ENCODE measurements at places on chromosomes 1 and 21.

DNA sequence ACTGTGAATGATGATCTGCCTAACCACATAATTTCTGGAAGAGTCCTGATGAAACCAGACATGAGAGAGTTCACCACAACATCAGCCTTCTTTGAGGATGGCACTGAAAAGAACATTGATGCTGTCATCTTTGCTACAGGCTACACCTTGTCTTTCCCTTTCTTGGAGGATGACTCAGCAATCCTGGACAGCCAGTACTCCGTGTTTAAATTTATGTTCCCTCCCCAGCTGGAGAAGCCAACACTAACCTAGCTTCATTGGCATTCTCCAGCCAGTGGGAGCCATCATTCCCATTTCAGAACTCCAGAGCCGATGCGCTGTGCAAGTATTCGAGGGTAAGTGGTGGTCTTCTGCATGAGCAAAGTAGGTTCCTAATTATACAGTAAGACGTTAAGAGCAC lies 164.1 kb upstream of the POGK start:
- no peak for DNase-seq

- peak; percentile 41 for DNase-seq
Observed at GRCh38 chr1:47593013-47593568, 155.2 kb downstream of the FOXD2 start.

DNA sequence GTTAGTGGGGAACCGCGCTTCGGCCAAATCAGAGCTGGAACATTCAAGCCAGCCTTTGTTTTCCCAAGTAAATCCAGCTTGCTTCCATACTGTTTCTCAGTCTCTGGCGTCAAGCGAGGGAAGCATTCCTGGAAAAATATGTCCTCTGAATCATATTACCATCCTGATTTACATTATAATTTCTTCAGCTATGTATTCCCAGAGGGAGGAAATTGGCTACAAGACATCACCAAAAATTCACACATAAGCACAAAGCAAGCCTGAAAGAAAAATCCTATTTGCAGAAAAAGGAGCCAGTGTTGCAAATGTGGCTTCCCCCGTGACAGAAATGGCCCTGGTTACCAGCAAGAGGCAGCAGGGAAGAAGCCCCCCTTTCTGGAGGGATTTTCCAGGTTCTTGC lies 233.3 kb downstream of the KCNJ6 start:
- no peak for DNase-seq

DNA sequence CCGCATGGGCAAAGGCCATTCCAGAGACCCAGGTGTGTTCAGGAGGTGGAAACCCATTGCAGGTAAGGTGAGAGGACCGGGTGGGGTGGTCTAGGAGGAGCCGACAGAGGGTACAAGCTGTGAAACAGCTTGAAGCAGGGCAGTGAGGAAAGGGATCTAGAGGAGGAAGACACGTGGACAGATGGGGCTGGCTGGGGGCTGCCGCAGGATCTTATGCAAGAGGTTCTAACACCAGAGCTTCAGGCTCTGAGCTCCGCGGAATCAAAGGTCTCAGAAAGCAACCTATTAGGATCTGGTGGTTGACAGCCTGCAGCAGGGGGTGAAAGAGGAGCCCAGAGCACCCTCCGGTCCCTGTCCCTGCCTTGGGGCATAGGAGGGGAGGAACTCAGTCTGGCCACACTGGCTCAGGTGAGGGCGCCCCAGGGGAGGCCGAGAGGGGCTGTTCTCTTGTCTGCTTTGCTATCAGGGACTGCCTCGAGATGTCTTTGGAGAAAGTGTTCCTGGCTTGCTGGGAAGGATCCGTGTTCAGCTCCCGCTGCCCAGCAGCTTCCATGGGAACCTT lies 1.9 kb downstream of the TFF1 start:
- DNase-seq: no peak

DNA sequence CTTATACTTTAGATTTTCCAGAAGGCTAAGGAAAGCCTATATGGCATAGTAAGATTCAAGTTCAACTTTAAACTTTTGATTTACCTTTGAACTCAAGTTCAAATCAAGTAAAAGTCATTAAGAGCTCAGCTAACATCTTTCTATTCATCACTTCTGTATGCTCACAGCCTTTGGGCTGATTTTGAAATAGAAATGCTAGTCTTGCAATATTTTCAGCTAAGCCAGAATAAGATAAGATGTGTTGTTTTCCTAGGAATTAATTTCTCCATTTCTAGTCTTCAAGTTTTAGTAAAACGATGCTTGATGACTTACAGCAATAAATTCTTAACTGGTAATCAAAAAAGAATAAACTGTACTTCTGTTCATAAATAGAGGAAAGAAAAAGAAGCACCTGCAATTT lies 35.6 kb downstream of the ATP1B1 start:
- DNase-seq: no peak

- no peak for DNase-seq
Observed at GRCh38 chr1:181075766-181076350, 12.6 kb upstream of the IER5 start.

DNA sequence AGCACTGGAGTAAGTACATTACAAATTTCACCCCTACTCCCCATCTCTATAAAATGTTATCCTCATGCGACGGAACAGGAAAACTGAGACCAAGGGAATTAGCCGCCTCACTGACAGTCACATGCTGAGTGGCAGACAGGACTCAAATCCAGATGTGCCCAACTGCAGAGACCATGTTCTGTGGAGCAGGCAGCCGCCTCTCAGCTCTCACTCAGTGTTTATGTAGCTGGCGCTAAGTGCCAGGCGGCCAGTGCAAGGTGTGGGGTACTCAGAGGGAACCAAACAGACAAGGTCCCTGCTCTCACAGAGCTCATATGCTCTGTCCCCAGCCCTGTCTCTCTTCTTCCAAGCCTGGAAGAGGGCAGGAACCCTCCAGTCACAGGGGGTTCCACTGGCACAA lies 5.1 kb downstream of the CAPZB start:
- no peak for DNase-seq

- DNase-seq: no peak
Observed at GRCh38 chr1:28249013-28249865, 10.1 kb upstream of the SESN2 start.

- no peak for DNase-seq
Observed at GRCh38 chr21:41660748-41661147, 106.1 kb downstream of the RIPK4 start.

GRCh38 chr1:207336559-207337467 lies 15.3 kb downstream of the CD55 start:
- no peak for DNase-seq

GRCh38 chr1:234519506-234519905 lies 40.5 kb upstream of the TARBP1 start:
- DNase-seq: no peak

- DNase-seq: no peak
Observed at GRCh38 chr1:31871703-31872102, 55.9 kb upstream of the SPOCD1 start.

- DNase-seq: no peak
Observed at GRCh38 chr1:16922466-16922865, 735 bp downstream of the CROCC start.

DNA sequence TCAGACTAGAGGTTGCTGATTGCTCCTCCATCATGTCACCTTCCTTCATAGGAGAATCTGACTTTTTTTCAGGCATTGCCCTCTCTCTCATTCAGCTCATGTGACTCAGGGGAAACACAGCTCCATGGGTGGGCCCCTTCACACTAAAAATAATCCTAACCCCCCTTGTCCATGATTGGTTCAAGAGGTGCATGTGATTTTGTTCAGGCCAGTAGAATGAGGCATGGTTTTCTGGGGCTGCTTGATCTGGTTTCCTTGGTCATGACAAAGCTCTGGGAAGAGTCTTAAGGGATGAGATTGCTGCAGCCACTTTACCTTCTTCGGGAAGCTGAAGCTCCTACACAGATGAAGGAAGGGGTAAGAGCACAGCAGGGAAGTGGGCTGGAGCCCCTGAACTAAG lies 56.3 kb downstream of the SPAG17 start:
- DNase-seq: no peak

- peak; percentile 94 for DNase-seq
Observed at GRCh38 chr1:8026153-8026975, at the start of gene ERRFI1. Gene ERRFI1, minus strand, starts transcription at chr1:8026309. Its CDS starts 10,690 bp downstream, at chr1:8015619.

GRCh38 chr1:210310562-210311153 lies 18.0 kb upstream of the HHAT start:
- no peak for DNase-seq

- no peak for DNase-seq
Observed at GRCh38 chr1:72284084-72284347, 1.7 kb upstream of the NEGR1 start.

- DNase-seq: peak; percentile 58
Observed at GRCh38 chr1:155166471-155167165, 6.5 kb downstream of the KRTCAP2 start.

- DNase-seq: no peak
Observed at GRCh38 chr21:42039911-42040351, 29.8 kb upstream of the ZBTB21 start.

DNA sequence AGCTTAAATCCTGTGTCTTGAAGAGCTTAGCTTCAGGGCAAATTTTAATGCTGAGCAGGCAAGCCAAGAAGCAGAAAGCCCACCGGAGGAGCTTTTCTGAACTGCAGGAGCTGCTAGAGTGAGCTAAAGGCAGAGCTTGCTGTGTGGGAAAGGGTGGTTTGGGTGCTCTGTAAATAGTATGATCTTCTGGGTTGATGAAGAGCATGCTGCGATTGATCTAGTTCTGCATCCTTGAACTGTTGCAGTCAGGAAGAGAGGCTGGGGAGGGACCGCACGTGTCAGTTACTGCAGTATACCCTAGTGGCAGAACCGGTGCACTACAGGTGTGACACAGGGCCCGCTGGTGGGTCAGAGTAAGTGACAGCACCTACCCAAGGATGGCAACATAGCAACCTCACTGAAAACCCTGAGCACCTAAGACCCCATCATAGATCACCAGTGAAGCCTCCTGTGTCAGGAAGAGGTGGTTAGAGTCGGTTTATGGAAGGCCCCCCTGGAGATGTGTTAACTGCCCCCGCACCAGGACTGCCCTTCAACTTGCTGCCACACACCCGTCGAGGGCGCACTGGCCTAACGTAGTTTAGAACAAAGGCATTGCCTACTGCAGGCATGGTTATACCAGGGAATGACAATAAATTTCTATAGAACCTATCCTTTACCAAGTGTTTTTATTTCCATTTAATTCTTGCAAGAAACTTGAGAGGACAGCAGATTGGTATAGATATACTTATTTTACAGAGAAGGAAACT lies 146.0 kb upstream of the KIAA0040 start:
- no peak for DNase-seq

- no peak for DNase-seq
Observed at GRCh38 chr1:14600405-14601112, 2.1 kb downstream of the KAZN start.

GRCh38 chr1:96820107-96820506 lies 98.5 kb downstream of the PTBP2 start:
- no peak for DNase-seq

DNA sequence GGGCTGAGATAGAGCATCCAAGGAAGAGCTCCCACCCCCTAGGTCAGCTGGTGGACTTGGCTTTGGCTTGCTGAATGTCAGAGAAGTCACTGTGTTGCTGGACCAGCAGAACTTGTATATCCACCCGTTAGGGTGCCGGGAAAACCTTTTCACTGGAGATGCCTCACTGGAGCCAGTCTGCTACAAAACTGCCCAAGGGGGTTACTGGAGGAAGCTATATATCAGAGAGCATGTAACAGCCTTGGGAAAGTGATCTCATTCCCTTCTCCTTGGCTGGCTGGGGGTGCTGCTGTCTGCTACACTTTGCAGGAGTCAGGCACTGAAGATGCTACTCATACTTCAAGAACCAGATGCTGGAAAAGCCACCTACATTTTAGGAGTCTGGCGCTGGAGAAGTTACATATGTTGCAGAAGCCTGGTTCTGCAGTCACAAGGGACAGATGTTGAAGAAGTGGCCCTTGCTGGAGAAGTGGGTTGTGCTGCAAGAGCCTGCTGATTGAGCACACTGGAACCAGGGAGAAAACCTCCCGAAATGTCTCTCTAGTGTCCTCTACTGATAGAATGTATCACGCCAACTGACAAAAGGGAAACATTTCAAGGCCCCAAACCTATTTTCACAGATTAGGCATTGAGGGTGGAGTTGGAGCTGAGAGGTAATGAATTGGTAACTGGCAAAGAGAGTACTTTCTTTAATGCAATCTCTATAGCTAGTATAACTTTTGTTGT lies 250.6 kb downstream of the SPATA17 start:
- no peak for DNase-seq

DNA sequence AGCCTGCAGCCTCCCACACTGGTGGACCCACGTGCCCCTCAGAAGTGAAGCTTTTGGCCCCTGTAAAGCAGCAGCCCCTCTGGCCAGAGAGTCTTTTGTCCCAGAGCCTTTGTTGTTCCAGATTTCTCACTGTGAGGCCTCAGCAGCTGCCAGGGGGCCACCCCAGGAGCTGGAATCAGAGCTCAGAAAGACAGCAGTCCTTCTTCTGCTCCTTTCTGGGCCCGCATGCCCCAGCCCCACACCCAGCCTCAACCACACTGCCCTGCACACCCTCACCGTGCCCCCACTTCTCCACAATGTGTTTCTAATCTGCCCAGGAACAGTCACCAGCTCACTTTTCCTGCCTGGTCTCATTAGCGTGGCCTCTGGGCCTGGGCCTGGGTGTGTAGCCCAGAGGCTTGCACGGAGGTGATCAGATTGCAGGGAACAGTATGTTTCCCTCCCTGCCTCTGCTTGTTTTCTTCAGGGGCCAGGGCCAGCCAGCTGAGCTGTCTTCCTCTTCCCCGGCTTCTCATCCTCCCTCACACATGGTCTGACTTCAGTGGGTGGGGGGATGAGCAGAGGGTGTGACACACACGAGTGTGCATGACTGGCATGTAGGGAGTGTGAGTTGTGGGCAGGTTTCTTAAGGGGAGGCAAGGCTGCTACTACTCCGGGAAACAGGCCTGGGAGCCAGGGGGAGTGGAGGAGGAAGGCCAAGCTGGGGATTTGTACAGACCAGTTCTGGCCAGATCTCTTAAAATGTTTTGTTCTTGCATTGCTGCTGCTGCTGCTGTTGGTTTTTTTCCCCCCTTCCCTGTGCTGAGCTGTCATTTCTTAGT lies 82.5 kb upstream of the ZNF648 start:
- peak; percentile 67 for DNase-seq

- DNase-seq: peak; percentile 44
Observed at GRCh38 chr21:44370027-44370735, 16.8 kb downstream of the TRPM2 start.

- no peak for DNase-seq
Observed at GRCh38 chr1:204659056-204659455, 26.5 kb downstream of the LRRN2 start.

Measured in renal pelvis (tissue), 12 donors.